ENCODE measurements at places on chromosomes 11 and 22. TPM values are rescaled to one million over a fixed set of nuclear protein-coding genes. Genes with fewer than 3 reads are reported as not detected.
A peak's percentile ranks its signal among the peaks of the same experiment; 100 is the strongest.

OR2AG1 gene
- polyA plus RNA-seq = not detected

- DNase-seq = no peak
These were observed 56.3 kb downstream of the MYO7A start for GRCh38 chr11:77184136-77184860.

DNA sequence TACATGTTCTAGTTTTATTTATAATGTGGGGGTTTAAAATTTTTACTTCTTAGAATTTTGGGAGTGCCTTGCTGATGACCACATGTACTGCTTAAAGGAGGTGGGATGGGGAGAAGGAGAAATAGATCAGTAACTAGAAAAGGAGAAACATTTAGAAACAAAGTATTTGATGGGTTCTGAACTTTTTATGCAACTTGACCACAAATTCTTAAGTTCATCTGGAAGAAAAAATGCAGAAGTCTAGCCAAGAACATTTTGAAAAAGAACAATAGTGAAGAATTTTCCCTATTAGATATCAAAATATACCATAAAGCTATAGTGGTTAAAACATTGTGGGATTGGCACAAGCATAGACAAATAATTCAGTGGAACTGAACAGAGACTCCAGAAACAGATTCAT, 73.3 kb upstream of the AMPD3 start:
- DNase-seq = no peak

- DNase-seq = no peak
These were observed 129.3 kb upstream of the FGF3 start for GRCh38 chr11:69948256-69949141.

- DNase-seq = no peak
These were observed 524.1 kb downstream of the TBC1D22A start for GRCh38 chr22:47286590-47286989.

CLTCL1 gene
- 16.7 TPM for polyA plus RNA-seq

DNA sequence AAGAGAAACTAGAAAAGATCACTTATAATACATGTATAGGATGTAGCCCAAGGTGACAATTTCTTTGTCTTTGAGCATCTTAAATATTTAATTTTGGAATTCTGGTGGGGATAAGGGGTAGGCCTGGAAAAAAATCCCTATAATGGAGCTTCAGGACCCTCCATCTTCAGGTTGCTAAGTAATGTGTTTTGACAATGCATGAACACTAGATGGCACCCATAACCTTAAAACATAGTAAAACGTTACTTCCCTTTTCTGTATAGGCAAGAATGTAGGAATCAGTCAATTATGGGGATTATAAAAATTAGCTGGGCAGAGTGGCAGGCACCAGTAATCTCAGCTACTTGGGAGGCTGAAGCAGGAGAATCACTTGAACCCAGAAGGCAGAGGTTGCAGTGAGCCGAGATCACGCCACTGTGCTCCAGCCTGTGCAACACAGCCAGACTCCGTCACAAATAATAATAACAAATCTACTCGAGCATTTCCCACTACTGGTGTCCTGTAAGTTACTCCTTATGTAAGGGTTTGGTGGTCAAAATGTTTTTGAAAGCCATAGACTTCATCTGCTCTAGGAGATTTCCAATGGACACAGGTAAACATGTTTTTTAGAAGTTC, 541.9 kb upstream of the CCDC90B start:
- DNase-seq = peak; percentile 48

DNA sequence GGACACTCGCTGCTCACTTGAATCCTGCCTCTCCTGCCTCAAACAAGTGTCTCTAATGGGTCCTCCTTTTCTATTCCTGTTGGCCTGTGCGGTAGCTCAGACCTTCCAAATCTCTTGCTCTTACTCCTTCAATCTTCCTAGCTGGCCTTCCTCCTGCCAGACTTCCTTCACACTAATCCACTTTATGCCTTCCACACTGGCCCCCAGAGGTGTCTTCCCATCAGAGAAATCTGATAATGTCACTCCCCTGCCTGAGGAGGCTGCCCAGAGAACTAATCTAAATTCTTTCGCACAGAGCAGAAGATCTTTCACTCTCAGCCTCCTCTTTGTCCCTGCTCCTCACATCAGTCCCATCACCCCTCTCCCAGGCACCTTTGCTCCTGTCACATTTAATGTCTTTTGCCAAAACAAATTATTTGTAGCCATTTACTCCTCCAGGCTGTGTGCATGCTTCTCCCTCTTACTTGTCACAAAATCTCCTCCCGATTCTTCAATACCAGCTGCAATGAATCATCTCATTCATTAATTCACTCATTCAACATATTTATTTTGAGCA, 175.7 kb downstream of the MAML2 start:
- DNase-seq = no peak

EMSY gene
- polyA plus RNA-seq = 11.7 TPM

DNA sequence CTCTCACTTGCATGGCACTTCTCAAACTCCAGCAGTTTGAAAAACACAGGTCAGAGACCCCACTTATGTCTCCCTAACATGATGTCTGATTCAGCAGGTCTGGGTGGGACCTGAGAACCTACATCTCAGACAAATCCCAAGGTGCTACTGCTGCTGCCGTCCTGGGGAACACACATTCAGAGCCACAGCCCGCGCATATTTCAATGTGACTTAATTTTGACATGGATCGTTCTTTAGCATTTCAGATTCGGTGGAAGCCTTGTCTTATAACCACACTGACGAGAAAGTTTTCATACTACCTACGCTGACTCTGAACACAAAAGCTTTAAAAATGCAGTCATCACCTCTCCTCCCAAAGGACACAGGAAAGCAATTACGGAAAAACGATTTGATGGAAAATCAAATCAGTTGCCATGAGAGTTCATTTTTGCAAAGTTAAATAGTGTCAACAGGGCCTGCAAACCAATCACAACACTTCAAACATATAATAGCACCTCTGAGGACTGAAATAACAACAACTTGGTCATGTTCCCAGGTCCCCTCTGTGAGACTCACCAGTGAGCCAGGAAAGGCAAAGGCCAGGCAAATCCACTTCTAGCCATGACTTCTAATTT, 132.6 kb downstream of the SHANK2 start:
- DNase-seq = no peak

DNA sequence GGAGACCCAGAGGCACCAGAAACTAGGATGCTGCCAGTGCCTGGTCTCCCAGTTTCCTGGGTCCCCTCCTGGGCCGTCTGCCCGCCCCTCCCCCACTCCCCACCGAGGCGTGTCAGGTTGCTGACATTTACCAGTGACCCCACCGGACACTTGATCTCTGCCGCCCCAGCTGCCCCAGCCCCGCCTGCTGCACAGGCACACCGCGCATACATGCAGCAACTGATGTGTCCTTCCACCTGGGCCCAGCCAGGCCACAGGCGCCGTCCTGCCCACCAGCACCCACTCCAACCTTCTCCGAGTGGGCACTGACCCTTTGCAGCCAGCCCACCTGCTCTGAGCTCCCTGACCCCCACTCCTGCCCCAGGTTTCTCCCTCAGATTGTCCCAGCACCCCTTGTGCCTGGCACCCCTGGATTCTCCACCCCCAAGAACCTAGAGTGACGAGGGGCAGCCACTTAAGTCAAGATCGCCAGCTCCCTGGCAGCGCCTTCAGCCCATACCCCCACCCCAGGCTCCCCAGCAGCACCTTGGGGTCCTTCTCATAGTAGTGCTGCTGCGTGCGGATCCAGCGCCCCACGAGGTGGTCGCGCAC, 548 bp downstream of the PYGM start:
- no peak for DNase-seq

- DNase-seq = no peak
These were observed 16.3 kb downstream of the SUN2 start for GRCh38 chr22:38739300-38740055.

MMP12 gene
- polyA plus RNA-seq = not detected

- no peak for DNase-seq
These were observed 14.0 kb upstream of the MTCH2 start for GRCh38 chr11:47656260-47656885.

GRCh38 chr11:123481640-123482039, 51.6 kb downstream of the GRAMD1B start:
- DNase-seq = no peak

DNA sequence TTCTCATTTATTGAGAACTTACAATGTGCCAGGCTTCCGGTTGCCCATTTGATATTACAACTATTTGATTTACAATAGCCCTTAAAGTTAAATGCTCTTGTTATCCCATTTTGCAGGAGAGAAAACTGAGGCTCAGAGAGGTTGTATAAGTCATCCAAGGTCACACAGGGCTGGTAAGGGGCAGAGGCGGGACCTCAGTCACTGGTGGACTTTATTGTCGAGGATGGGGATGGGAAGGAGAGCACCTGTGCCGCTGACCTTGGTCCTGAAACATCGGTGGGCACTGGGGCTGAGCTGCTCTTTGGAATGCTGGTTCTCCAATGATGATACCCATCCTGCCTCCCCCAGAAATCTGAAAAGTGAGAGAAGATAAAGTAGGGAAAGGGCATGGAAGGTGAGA, 265.4 kb downstream of the MIAT start:
- DNase-seq = peak; percentile 18

GRCh38 chr11:696955-697491, 1.4 kb downstream of the TMEM80 start:
- no peak for DNase-seq

DNA sequence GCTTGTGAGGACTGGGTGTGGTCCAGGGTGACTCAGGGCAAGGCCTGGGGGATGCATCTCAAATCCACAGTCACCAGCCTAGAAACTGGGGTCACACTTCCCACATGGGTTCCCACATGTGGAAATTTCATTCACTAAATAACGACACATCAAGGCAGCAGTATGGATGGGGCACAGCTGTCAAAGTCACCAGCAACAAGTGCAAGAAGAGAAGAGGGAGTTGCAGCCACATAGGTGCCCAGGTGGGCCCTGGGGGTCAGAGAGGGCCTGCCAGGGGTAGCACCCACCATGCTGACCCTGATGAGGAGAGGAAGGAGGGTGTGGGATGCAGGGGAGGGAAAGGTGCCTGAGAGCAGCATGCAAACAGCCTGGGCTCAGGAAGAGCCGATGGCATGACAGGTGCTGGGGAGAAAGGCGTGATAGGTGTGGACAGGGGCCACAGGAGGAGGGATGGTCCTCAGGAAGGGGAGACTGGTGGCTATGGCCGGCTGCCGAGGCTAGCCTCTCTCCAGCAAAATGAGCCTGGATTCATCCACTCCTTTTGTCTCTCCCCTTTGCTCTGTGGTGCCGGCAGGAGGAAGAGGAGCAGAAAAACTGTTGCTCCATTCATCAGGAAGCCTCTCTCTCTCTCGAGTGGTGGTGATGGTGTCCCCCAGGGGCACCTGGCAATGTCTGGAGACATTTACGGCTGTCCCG, 22.3 kb downstream of the DGCR6L start:
- no peak for DNase-seq

PGM2L1 gene
- 5.3 TPM for polyA plus RNA-seq

- no peak for DNase-seq
These were observed 3.9 kb downstream of the MUS81 start for GRCh38 chr11:65863889-65864705.

UPK3A gene
- not detected for polyA plus RNA-seq

PNPLA5 gene
- not detected for polyA plus RNA-seq

GAL gene
- 0.42 TPM for polyA plus RNA-seq

DNA sequence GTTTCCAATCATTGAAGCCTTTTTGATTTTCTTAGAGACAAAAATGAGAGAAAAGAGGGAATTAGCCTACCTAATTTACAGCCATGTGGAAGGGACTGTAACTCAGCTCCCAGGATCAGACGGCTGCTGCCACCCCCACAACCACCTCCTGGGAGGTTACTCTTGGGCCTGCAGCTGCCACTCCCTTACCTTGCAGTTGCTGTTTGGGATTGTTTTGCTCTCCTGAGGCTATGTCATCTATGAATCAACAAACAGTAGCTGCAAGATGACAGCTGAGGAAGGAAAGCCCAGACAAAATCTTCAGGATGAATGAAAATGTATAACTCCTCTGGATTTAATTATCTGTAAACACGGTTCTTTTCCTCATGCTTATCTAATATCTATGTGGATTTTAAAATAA, 28.0 kb upstream of the ZC3H12C start:
- DNase-seq = no peak

GRCh38 chr11:69328231-69328630, 34.3 kb downstream of the MYEOV start:
- no peak for DNase-seq

EHF gene
- polyA plus RNA-seq = not detected

DNA sequence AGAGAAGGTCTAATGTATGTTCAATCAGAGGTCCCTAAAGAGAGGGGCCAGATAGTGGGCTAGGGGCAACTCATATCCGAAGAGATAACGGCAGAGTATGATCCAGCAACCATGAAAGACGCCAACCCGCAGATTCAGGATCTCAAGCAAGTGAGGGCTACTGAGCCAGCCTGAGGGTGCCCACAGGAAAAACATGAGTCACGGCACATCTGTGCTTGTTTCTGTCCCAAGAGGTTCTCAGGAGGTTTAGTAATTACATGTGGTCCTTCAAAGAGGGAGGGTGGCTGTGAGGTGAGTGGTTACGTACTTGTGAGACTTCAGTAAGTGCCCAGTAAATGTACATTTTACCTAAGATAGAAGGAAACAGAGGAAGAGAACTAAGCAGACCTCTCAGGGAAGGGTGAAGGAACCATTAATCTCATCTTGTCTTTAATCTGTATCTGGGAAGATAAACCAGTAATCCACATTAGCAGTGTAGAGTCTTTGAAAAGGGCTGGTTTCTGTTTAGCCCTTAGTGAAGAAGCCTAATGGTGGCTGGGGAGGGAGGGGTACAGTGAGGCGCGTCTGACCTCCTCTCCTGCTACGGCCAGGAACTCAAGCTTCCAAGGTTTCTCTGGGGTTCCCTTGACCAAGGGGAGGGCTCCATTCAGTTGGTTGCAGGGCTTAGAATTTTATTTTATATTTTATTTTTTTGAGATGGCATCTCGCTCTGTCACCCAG, 10.2 kb downstream of the SIRT3 start:
- no peak for DNase-seq

DNA sequence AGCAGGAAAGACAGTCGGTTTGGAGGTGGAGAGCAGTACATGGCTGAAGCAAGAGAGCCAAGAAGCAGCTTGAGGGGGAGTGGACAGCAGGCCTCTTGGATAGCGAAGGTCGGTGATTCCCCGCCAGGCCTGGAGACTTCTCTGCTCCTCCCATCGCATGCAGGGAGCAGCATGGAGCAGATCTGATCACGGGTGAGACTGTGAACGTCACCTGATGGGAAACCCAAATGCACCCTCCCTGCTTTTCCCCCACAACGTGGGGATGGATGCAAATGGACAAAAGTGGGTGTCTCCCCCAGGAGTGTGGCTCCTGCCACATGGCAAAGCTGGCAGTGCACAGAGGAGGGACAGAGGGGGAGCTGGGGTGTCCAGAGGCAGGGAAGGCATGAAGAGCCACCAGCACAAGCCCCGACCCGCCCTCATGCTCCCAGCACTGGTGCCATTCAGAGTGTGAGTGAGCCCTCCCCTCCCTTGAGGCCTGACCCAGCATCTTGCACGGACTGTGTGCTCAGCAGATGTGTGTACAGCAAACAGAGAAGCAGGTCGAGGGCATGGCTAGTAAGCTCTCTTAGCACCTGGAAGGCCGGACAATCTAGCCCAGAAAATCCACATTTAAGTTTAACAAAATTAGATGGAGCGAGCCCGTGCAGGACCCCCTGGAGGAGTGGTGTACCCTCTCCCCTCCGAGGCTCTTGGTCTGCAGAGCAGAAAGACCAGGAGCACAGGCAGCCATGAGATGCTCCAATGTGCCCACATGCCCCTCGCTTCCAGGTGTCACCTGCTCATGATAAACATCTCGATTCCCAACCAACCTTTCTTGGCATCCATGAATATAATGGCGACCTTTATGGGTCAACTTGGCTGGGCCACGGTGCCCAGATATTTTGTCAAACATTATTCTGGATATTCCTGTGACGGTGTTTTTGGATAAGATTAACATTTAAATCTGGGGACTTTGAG, 661.7 kb downstream of the TBC1D22A start:
- DNase-seq = no peak
